ENCODE measurements at places on chromosomes 12 and 14.

DNA sequence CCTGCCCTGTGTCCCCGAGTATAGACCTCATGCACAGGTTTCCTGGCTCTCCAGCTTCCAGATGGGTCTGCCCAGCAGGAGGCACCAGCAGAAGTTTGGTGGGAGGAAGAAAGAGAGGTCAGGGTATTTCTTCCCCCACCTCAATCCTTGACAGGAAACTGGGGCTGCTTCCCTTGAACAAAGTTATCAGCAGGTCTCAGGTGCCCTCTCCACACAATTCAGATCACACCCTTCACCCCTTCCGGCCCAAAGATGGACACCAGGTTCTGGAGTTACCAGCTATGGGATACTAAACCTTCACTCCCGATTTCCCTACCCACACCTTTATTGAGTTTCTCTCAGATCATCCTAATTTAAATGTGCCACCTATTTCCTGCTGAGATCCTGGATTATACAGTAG lies 1.2 kb downstream of the SART3 start:
- DNase-seq: no peak

GRCh38 chr12:97168804-97169203 lies 261.7 kb downstream of the NEDD1 start:
- DNase-seq: peak; percentile 51

GRCh38 chr14:102848830-102849525 lies 71.7 kb downstream of the TRAF3 start:
- DNase-seq: peak; percentile 31

- DNase-seq: no peak
These were observed 31.5 kb upstream of the EMP1 start for GRCh38 chr12:13164921-13165616.

DNA sequence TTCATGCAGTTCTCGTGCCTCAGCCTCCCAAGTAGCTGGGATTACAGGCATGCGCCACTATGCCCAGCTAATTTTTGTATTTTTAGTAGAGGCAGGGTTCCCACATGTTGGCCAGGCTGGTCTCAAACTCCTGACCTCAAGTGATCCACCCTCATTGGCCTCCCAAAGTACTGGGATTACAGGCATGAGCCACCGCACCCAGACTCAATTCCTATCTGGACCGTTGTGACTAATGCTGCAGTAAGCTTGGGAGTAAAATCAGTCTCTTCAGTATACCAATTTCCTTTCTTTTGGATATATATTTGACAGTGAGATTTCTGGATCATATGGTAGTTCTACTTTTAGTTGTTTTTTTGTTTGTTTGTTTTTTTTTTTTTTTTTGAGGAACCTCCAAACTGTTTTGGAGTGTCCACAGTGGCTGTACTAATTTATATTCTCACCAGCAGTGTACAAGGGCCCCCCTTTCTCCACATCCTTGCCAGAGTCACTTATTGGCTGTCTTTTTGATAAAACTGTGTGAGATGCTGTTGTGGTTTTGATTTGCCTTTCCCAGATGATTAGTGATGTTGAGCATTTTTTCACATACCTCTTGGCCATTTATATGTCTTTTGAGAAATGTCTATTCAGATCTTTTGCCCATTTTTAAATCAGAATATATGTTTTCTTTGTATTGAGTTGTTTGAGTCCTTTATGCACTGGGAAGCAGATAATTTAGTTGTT lies 37.3 kb upstream of the EVL start:
- no peak for DNase-seq

- DNase-seq: no peak
These were observed 218.8 kb upstream of the TMPO start for GRCh38 chr12:98296462-98297079.

DNA sequence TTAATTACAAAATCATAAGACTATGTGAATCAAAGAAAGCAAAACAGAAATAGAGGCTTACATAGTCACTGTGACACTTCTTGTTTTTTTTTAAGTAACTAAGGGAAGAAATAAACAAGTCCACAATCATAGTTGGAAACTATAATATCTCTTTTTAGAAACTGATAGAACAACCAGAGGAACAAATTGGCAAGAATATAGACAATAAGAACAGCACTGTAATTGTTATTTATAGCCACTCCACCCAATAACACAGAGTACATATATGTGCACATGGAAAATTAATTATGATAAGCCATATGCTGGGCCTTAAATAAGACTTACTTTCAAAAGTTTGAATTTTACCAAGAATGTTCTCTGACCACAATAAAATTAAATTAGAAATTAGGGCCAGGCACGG lies 101.1 kb downstream of the PLEKHG7 start:
- no peak for DNase-seq

DNA sequence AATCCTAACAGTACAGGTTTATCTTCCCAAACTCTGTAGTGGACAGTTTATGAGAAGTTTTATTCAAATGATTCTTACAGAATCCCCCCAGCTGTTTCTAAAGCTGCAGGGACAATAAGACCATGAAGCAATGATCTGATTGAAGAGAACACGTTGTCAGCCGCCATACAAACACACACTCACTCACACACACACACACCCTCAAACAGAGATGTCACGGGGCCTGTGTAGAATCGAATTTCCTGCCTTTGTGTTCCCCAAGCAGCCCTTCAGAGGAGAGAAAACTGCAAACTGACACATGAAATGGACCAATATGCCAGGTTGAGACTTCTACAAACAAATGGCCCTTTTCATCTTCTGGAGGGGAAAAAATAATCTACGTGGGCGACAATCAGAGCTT lies 80.5 kb upstream of the TBX3 start:
- no peak for DNase-seq

DNA sequence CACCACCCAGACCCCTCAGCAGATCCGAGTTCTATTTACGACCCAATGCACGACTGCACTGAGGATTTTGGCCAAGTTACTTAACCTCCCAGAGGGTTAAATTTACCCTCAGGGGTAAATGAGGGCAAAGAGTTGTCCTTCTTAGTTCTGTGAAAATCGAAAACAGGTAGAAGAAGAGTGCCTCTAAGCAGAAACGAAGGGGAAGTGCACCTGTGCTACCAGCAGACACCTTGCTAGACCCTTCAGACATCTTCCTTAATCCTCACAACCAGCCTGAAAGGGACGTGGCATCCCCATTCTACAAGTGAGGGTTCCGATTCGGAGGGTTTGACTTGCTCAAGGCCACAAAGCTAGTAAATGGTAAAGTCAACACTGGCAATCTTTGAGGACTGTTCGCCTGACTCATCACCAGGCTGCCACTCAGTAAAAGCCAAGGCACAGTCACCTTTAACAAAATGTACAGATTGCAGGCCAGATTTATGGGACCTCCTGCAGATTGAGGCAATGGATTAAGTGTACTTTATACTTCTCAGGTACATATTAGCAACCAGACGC lies 1.6 kb downstream of the GSG1 start:
- DNase-seq: no peak

GRCh38 chr14:105470350-105471296 lies 4.0 kb upstream of the CRIP2 start:
- DNase-seq: no peak

DNA sequence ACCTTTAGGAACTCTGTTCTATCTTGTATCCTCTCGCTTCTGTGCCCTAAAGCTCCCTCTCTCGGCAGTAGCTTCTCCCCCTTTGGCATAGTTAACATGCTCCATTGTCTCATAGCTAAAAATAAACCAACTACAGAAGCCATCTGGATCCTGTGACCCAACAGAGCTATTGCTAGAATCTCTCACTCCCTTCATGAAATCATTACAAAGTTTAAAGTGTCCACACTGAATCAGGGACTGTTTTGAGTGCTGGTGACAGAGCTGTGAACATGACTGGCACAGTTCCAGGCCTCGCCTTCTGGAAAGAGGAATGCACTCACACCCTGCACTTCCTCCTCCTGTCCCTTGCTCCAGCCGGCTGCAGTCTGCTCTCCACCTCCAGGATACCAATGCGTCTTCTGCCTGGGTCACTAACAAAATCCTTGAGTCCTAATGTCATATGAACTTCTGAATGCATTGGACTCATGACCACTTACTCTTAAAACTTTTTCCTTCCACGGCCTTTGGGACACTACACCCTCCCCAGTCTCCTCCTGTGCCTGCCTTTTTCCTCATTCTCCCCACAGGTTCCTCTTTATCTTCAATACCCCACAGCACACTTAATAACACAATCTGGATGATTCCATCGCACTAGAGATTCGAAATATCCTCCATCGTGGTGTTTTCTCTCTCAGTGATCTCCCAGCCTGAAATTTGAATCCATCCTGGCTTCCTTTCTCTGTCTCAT lies 13.2 kb downstream of the PLBD1 start:
- DNase-seq: peak; percentile 17

DNA sequence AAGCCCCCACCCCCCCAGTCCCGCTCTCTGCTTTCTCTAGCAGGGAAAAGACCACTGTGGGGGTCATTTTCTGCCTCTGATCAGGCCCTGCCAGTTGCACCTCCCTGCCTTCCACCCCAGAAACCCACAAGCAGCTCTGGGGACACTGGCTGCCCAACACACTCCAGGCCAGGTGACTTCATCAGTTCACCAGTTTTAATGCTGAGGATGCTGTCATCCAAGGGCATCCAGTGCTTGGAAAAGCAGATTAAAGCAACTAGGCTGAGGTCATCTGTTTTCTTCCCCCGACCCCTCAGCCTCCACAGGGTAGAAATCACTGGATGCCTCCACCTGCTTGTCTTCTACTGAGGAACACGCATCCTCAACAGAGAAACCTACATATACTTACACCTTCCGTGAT lies 282.4 kb downstream of the DPF3 start:
- no peak for DNase-seq

GRCh38 chr14:58200480-58200841 lies 512 bp downstream of the ACTR10 start:
- DNase-seq: peak; percentile 20

- DNase-seq: peak; percentile 50
These were observed at the start of gene VPS37B for GRCh38 chr12:122895704-122896636. TSS of gene VPS37B (minus strand) at chr12:122896124. CDS start at chr12:122896062, 62 bp downstream.

DNA sequence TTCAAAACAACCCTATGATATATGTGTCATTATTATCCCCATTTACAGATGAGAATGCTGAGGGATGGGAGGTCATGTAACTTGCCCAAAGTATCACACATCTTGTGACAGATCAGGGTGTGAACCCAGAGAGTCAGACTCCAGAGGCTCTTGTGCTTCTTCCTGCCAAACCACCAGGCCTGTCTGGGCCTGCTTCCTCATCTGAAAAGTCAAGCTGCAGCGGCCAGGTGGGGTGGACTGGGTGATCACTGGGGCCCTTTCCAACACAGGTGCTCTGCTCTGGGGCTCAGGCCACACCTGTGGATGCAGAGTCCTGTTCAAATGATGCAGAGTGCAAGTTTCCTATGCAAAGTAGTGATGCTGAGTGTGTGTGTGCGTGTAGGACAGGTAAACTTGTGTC lies 26.7 kb downstream of the TSPAN11 start:
- DNase-seq: peak; percentile 14
